Peyer's patch (tissue), 4 donors: ENCODE measurements at places on chromosomes 6 and 20.

DNA sequence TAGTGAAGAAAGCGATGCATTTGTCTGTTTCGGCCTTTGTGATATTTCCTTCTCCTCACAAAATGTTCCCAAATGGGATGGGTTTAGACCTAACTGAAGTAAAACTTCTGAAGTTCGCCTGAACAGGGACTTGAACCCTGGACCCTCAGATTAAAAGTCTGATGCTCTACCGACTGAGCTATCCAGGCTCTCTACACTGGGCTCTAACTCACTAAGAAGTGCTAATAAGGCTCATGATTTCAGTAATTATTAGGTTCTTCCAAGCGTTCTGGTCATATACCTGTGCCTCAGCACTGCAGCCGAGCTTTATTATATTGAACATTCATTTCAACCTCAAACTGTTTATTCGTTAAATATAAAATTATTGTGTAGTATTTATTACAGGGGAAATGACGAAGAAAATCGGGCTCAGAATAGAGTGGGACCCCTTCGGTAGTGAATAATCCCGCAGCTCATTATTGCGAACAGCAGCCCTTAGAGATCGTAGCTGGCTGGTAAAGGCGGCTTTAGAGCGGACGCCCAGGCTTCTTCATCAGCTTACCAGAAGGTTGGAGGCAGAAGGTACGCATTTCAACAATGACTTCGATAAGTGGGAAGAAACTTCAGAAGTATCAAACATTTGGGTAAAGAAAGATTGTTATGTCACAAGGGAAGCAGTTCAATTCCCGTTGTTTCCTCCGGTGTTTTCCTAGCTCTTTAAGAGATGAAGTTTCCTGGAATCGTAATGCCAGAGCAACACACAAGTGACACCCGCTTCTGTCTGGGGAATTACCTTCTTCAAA, 119.0 kb upstream of the ZNF184 start:
- no peak for DNase-seq

DNA sequence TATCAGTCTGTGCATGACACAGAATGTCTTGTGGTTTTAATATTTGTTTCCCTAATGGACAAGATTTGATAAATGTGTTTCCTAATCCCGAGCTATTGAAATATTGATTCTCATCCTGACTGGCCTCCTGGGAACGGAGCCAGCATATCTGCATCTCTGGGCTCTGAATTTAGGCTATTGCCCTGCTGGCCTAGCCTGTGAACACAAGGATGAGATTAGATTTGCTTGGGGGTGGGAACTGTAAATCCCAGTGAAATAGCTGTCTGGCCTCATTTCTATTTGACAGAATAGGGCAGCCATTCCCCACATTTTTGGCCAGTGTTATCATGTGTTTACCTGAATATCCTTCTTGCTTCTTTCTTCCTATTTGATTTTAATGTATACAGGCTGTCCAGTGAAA, 198.4 kb upstream of the SOX4 start:
- no peak for DNase-seq

GRCh38 chr6:89745716-89746115, 73.9 kb downstream of the MDN1 start:
- no peak for DNase-seq

GRCh38 chr6:132785936-132786335, 12.5 kb downstream of the SLC18B1 start:
- DNase-seq = no peak

- DNase-seq = no peak
Measured at GRCh38 chr6:148565930-148566663, 180.7 kb upstream of the UST start.

- no peak for DNase-seq
Measured at GRCh38 chr6:53503060-53503459, 41.8 kb downstream of the GCLC start.
